ENCODE measurements at places on chromosomes 11 and 22.

DNA sequence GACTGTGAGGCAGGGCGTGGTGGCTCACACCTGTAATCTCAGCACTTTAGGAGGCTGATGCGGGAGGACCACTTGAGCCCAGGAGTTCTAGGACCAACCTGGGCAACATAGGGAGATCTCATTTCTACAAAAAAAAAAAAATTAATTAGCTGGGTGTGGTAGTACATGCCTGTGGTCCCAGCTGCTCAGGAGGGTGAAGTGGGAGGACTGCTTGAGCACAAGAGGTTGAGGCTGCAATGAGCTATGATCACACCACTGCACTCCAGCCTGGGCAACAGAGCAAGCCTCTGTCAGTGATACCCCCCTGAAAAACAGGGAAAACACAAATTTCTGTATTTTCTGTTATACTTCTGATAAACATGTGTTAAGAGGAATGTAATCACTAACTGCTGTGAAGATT, 57.8 kb upstream of the ARHGAP32 start:
- DNase-seq: no peak

DNA sequence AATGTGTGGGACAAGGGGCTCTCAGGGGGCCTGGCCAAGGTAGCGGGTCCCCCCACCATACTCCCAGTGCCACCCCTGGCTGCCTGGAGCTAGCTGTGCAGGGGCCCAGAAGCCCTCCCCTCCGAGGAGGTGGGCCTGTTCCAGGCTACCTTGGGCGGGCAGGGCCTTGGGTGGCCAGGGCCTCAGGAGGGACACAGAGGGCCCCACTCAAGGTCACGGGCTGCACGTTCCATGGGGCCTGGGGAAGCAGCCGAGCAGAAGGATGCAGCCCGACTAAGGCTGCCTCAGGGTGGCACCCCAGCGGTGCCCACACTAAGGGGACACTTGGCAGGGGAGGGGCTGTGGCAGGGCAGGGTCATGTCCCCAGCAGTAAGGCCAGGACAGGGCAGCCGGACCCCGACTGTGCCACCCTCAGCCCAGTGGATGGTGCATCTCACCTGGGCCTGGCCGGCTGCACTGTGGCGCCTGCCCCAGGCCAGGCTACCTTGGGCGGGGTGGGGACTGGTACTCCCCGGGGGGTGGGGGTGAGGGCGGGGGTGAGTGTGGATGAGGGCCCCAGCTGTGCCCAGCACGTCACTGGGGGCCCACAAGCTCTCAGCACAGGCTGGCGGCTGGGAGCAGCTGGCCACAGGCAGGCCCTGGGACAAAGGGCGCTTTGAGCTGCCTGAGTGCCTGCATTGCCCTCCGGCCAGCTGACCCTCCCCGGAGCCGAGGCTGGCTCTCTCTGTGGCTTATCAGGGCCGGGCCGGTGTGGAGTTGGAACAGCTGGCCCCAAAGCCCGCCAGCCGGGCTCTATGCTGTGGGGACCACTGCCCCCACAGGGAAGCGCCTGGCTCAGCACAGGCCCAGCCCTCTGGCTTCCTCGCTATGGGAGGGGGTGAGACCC, 117.1 kb downstream of the KCNQ1 start:
- DNase-seq: no peak

GRCh38 chr11:110373051-110373702, 56.6 kb upstream of the FDX1 start:
- DNase-seq: no peak

GRCh38 chr11:7619322-7619721, 54.0 kb downstream of the CYB5R2 start:
- DNase-seq: no peak

DNA sequence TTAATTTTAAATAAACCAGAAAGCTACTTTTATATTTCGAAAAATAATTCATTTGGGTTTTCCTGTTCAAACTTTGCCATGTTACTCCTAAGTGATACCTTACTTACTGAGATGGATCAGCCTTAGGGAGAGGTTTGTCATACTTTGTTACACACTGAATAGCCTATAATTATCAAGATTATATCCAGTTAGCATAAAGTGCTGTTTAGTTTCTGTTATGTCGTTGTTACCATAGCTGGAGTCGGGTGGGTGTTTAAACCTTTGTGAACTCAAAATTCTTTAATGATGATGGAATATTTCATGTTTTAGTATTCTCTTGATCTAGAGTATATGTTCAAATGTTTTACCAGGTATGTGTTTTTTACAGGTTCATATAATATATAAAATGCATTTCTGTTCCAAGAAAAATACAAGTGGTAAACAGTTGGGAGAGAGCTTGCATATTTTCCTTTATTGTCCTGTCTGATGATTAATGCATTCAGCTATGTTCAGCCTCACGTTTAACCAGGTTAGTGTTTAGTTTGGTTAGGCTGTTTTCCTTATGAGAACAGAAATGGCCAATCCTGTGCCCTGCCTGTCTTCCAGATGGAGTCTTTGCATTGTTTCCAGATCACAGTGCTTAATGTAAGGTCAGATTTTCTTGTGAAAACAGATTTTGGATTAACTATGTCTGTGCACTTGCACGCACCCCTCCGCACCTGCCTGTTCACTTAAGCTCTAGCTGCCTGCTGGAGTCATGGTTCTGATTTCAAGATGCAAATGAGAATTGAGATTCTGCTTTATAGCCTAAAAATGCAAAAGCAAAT, 105.6 kb downstream of the ATXN10 start:
- no peak for DNase-seq

DNA sequence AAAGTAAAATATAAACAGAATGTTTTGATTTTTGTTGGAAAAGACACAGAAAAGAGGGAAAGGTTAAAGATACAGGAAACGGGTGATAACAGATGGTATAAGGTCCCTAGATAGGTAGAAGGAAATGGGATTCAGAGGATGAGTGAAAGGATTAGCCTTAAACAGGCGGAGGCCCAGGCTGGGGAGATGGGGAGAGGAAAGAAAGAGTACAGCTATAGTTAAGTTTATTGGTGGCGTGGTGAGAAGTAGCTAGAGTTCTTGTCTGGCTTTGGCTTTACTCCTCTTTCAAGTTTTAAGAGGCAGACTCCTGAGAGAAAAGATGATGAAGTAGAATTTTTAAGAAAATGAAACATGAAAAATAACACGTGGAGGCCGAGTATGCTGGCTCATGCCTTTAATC, 13.7 kb downstream of the ZBTB44 start:
- no peak for DNase-seq

GRCh38 chr11:44944853-44945235, 5.8 kb downstream of the TP53I11 start:
- no peak for DNase-seq
